ENCODE measurements at places on chromosomes 1 and 21.
A peak's percentile ranks its signal among the peaks of the same experiment; 100 is the strongest.

GRCh38 chr1:54579337-54579781, 31.3 kb downstream of the ACOT11 start:
- no peak for DNase-seq

DNA sequence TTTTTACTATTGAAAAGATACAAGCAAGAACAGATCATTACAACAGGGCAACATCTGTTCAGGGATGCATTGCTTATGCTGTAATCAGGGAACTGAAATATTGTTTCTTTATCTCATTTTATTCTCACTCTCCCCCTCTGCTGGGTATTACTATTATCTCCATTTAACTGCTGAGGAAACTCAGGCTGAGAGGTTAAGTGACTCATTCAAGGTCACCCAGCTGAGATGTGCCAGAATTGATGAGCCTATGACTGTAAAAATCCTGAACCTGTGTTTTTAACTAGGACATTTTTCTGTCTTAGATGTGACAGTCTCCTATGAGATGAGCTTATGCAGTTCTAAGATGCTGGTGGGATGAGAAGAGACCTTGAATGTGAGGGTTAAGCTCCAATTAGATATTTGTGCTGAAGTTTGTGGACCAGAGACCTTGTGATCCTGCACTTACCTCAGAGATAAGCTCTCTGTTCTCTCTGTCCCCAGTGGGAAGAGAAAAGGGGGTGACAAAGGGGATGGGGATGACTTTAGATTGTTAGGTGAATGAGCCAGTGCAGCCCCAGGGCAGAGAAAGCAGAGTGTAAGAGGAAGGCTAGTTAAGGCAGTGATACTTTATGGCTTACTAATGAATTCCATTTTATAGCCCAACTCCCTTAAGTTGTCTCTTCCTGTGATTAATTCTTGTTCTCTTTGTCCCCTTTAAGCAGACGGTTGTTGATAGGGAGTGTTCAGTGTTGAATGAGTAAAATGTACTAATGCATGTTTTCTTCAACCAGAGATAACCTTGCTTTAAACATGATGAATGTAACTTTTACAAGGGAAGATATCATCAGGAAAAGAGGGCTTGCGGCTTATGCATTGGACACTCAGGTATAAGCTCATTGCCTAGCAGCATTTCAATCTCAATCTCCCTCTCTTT, 111.4 kb downstream of the HLX start:
- DNase-seq, result no peak

DNA sequence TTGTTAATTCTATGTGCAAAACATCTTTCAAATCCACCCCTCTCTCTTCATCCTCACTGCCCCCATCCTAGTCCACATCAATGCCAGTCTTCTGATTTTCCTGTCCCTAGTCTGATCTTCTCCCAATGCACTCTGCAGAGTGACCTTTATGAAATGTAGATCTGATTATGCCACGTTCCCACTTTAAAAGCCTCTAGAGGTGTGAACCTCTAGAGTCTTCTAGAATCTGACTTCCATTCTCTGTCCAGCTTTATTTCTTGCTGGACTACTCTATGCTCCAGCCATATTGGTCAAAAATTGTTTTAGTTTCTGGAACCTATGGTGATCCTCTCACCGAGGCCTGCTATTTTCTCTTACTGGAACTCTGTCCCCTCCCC, 32.5 kb downstream of the ZNF648 start:
- DNase-seq, result no peak

GRCh38 chr1:58331156-58331555, 215.4 kb downstream of the OMA1 start:
- DNase-seq, result no peak

DNA sequence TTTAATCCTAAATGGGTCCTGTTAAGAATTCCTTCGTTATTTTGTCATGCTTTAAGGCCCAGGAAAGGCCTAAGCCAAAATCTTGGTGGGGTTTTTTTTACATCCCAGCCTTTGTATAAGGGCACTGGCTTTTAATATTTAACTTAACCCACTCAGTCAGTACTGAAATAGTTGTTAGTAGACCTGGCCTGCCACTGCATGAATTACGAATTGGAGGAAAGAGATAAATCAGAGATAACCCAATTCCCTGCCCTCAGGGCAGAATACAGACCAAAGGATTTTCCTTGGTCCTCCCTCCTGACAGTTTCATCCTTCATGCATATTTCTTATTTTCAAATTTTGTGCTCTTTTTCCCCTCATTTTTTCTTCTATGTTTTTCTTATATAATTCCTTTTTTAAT, 193.0 kb downstream of the FASLG start:
- no peak for DNase-seq

GRCh38 chr1:194723067-194723466, 1536.7 kb upstream of the B3GALT2 start:
- no peak for DNase-seq

- DNase-seq, result no peak
Observed at GRCh38 chr1:86149591-86149990, 7.0 kb downstream of the COL24A1 start.

- DNase-seq, result no peak
Observed at GRCh38 chr1:74976491-74976890, 157.7 kb upstream of the LHX8 start.

DNA sequence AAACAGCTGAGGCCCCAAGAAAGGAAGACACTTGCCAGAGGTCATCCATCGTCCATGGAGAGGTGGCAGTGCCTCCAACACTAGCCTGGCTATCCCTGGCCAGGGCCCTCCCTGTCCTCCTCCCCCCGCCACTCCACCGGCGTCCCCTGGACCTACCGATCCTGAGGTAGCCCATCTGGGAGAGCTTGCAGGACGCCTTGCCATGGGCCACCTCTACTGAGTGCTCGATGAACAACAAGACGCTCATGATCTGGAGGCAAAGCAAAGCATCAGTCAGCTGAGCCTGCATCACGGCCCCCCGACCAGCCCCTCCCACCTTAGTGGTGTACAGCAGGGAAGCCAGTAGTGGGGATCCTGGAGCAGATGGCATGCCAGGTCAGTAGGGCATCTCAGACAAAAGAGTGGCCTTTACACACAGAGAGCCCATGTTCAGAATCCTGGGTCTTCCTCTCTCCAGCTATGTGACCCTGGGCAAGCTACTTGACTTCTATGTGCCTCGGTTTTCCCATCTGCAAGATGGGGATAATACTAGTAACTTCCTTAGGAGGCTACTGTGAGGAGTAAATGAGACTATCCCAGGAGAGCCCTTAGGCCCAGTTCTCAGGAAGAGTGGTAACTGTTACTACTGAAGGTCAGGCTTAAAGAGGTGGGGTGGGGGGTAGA, 15.1 kb downstream of the LAPTM5 start:
- no peak for DNase-seq

GRCh38 chr1:22321917-22322316, 129.7 kb upstream of the ZBTB40 start:
- DNase-seq, result no peak

DNA sequence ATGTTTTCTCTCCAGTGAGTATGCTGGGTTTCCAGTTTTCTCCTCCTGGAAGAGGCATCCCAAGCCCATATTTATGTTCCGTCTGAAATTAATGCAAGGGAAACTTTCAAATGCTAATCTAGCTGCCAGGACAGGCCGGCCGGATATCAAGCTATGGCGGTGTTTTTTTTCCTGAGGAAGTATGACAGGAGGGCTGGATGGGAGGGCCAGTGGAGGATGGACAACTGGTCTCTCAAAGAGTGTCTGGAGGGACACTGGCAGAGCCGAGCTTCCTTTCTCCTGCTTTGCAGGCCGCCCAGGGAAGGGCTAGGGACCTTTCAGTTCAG, 212.7 kb downstream of the TRABD2B start:
- no peak for DNase-seq

DNA sequence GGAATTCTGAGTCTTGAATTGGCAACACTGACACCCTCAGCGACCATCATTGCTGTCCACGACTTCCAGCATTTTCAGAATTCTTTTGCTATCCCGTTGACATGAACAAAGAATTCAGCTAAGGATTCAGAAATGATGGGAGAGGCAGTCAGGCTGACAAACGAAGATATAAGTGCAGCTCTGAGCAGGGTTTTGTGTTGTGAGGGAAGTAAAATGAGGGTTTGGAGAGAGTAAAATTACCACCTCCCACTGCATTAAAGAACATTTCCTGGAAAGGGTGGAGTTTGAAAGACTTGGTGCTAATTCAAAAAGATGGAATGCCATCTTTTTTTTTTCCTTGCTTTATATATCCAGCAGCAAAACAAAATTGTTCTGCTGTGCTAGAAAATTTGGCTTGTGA, 4.9 kb upstream of the ELK4 start:
- DNase-seq, result no peak

DNA sequence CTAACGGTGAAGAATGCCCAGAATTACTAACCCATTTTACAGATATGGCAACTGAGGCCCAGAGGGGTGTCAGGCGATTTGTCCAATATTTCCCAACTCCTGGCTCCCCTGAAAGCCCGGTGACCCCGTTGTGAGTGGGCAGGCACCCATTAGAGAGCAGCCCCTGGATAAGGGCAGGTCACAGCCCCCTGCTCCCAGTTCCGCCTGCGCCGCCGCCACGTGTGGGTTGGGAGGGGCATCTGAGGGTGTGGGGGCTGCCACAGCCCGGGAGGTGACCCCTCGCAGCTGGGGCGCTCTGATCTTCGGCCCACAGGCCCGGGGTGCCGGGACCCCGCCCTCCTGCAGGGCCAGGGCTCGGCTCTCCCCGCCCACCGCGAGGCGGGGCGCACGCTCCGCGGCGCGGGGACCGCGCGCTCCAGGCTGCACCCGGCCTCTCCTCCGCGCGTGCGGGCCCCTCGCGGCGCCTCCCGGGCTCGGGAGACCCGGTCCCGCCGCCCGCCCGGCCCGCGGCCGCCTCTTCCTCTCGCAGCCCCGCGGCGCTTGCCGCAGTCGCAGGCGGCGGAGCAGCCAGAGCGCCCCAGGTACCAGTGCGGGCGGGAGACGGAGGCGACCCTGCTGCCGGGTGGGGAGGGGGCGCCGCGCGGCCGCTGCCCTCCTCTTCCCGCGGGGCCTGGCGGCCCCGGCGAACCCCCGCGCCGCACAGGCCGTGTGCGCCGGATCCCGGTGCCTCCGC, at the start of gene HTR6:
TSS of gene HTR6 (plus strand) at position 423 of the 733 bp plus-strand sequence. CDS start 879 bp downstream, outside the sequence.
- peak; percentile 69 for DNase-seq

DNA sequence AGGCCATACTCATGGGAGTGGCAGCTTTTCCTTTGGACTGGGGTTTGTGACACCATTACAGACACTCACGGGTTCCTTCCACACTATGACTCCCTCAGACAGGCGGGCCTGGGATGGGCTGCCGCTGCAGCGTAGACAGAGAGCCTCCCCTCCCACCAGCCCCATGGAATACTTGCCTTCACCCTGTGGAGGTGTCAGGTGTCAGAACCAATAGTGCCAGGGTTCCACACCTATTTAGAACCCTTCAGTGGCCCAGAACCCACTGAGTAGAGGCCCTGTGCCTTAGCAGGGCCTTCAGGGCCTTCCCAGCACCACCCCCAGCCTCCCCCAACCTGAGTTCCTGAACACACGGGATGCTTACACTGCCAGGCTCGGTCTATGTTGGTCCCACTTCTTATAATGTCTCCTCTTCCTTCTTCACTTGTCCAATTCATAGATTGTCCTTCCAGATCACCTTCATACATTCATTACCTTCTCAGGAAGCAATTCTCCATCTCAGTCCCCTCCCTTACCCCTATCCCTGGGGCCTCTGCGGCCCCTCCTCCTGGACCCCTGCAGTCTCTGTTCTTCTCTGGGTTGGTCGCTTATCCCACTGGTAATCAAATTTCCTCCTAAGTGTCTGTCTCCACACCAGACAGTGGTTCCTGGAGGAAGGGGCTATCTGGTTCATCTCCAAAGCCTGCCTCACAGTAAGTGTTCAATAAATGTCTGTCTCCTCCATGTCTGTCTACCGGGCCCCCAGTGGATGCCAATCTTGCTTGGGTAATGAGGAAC, 1.4 kb upstream of the RHBG start:
- DNase-seq, result no peak

- DNase-seq, result no peak
Observed at GRCh38 chr1:216812966-216813365, 89.7 kb upstream of the ESRRG start.

- no peak for DNase-seq
Observed at GRCh38 chr1:246219508-246220030, 287.5 kb downstream of the SMYD3 start.

- peak; percentile 98 for DNase-seq
Observed at GRCh38 chr1:1040004-1040991, 20.4 kb downstream of the AGRN start.

DNA sequence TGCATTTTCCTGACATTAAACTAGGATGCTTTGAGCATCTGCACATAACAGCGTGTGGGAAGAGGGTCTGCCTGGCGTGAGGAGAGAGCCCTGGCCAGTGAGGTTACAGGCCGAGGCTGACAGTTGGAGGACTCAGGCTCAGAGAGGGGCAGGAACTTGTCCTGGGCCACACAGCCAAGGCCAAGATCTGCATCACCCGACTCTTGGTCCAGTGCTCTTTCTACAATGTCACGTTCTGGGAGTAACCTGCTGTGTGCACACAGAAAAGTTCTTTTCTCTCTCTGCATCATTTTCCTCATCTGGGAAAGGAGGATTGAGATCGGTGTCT, 42.8 kb upstream of the RUNX3 start:
- no peak for DNase-seq

GRCh38 chr1:3890389-3891328, 9.4 kb downstream of the C1orf174 start:
- no peak for DNase-seq

GRCh38 chr1:3367376-3367775, 87.1 kb upstream of the ARHGEF16 start:
- no peak for DNase-seq

GRCh38 chr21:33947451-33948095, 32.0 kb upstream of the ATP5PO start:
- DNase-seq, result no peak

DNA sequence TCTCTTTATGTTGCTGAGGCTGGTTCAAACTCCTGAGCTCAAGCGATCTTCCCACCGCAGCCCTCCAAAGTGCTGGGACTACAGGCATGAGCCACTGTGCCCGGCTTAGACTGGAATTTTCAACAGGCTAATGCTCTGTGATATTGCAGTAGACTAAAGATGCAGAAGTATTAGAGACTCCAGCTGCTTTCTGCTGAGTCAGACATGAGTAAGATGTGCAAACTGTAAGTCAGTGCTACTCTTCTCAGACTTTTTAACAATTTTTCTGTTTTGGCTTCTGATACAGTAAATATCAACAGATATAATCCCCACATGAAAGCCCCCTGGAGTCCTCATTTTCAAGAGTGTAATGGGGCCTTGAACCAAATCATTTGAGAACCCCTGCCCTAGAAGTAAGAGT, 29.3 kb upstream of the NLRP3 start:
- DNase-seq, result no peak

All from frontal cortex (tissue), 4 donors.